ENCODE measurements at places on chromosomes 11 and 22.

DNA sequence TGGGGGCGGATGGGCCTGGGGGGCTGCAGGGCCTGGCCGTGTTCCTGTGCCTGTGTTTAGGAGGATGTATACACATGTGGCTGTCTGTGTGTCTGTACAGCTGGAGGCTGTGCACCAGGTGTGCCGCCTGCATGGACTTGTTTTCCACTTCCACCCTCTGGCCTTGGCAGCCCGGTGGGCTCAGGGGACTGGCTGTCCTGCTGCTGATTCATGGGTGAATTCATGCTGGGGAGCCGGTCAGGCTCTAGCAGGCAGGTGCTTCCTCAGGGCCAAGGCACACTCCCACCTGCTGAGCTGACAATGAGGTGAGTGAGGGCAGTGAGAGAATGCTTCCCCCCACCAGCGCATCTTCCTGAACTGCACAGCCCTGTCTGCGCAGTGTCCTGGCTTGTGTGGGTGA, 88.4 kb downstream of the CCDC81 start:
- DNase-seq: no peak

DNA sequence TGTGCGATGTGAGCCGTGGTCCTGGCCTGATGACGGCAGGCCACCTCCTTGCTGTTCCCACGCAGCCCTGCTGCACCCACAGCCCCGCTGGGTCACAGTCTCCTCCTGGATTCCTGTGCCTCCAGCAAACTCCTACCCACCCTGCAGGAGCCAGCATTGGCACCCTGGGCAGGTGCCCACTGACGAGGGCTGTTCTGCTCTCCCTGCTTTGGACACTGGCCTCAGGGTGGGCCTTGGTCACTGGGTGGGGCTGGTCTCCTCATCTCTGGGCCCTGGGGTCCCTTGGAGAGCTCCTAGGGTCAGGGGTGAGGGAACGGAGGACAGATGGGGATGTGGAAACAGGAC, 12.7 kb downstream of the TSPAN4 start:
- no peak for DNase-seq

GRCh38 chr22:25402501-25403283, 161.8 kb upstream of the GRK3 start:
- DNase-seq: no peak

DNA sequence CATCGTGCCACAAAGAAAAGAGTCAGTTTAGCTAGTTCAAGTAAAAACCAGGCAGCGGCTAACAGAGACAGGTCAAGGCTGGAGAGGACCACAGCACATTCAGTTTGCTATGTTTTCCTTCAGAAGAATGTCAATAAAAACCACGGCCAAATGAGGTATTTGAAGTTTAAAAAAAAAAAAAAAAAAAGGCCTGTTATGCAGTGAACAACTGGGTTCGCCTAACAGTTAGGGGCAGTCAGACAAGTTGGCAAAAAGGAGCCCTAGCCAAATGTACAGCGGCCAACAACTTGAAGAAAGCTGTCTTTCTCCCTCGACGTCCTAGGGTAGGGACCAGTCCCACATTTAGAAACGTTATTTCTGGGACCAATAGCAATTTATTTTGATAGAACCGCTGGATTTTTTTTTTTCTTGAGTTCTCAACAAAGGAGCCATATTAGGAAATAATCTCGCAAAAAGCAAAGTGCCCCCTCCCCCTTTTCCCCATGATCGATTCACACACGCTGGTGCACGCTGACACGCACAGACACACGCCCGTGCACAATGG, 237.8 kb downstream of the TTC28 start:
- no peak for DNase-seq

DNA sequence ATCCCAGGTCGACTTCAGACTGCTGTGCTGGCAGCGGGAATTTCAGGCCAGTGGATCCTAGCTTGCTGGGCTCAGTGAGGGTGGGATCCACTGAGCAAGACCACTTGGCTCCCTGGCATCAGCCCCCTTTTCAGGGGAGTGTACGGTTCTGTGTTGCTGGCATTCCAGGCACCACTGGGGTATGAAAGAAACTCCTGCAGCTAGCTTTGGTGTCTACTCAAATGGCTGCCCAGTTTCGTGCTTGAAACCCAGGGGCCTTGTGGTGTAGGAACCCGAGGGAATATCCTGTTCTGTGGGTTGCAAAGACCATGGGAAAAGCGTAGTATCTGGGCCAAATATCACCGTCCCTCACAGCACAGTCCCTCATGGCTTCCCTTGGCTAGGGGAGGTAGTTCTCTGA, 254.8 kb downstream of the GRIK4 start:
- no peak for DNase-seq

DNA sequence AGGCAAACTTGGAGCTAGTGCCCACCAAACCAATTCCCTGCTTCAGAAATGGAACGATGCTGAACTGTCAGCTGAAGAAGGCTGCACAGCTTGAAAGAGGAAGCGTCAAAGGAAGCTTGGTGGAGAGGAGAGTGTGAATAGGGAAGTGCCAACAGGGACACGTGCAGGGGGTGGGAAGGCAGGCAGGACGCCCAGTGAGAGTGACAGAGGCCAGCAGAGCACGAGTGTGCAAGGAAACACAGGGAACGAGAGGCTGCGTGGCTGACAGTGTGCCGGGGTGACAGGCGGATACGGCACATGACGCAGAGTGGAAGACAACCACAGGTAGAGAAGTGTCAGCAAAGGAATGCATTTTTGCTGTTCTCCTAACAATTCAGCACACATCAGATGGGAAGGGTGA, 196.4 kb downstream of the LARGE1 start:
- no peak for DNase-seq

GRCh38 chr22:35956850-35957249, 71.8 kb downstream of the RBFOX2 start:
- no peak for DNase-seq

- no peak for DNase-seq
Observed at GRCh38 chr22:43493297-43493696, 81.5 kb downstream of the MPPED1 start.

DNA sequence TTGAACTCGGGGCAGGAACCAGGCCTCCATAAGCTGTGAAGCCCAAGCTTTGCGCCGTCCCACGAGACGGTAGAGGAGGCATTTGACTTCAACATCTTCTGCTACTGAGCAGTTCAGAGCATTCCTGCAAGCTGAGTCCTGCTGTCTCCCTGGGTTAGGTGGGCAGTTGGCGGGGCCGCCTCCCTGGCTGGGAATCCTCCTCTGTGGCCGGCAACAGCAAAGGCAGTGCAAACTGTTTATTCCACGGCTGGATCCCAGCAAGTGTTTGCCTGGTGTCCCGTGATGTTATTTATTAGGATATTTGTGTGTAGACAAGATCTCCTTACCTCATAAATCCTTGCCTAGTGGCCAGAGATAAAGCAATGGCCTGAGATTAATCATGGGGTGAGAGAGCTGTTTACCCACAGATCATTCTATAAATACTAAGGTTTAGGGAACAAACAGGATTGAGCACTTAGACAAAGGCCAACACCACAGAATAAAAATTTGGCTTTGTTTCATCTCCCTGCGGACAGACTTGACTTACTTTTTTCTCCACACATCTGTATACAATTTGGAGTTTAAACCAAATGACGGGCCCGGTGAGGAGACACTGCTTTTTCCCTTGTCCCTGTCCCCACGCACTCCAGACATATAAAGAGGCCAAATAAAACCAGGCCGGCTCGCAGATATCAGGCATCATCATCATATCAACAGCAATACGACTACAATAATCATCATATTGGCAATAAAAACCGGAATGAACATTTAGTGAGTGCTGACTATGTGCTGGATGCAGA, 63.4 kb downstream of the NAT10 start:
- no peak for DNase-seq

DNA sequence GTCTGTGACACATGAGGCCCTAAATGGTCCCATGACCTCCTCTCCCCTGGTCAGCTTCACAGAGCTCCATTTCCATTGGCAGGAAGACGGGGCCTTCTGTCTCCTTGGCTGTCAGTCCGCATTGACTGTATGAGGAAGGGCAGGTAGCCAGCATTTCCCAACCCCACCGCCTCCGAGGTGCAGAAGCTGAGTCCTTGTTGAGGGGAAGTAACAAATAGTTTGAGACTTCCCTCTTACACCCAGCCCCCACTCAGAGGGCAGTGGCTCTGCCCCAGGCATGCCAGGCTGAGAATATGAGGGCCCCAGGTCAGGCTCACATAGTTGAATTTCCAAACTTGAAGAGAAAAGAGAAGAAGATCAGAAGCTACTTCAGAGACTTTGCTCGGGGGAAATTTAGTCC, 611.1 kb downstream of the BRD1 start:
- DNase-seq: no peak

- no peak for DNase-seq
Observed at GRCh38 chr11:85965202-85965601, 103.7 kb downstream of the PICALM start.

DNA sequence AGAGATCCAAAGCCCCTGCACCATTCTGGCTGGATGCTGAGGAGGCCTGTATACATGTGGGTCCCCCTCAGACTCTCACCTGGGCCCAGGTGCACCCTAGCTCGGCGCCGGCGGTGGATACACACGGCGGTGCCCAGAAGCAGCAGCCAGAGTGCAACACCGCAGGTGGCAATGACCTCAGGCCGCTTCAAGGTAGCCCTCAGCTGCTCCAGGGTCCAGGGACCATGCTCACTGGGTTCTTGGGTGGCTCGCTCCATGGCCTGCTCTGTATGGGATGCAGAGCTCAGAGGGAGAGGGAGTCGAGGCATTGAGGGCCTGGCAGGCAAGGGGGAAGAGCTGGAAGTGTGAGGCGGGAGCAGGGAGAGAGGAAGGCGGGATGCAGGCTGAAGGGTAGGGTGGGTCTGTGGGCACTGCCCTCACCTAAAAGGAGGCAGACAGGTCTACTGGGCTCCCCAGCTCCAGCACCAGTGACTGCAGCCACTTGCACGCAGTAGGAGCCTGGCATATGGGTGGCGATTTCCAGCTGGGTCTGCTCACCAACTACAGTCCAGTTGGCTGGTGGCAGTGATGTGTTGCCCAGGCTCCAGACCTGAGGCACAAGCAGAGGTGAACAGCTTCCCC, 3.8 kb downstream of the ROBO4 start:
- no peak for DNase-seq

- DNase-seq: no peak
Observed at GRCh38 chr11:68380786-68381622, 68.6 kb downstream of the LRP5 start.

DNA sequence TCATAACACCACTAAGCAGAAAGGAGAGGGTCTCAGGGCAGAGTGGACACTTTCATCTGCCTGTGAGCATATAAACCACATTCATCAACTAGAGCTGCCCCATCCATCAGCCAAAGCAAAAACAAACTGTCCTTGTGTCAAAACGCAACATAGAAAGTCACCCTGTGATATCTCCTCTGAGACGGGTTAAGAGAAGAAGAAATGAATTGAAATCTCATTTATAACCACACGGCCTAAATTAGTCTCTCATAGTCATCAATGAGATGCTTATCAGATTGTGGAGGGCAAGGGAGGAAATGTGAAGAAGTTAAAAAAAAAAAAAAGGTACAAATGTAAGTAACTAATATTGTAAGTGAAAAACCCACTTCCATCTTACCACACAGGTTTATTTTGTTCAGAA, 75.7 kb downstream of the SIK3 start:
- DNase-seq: no peak

DNA sequence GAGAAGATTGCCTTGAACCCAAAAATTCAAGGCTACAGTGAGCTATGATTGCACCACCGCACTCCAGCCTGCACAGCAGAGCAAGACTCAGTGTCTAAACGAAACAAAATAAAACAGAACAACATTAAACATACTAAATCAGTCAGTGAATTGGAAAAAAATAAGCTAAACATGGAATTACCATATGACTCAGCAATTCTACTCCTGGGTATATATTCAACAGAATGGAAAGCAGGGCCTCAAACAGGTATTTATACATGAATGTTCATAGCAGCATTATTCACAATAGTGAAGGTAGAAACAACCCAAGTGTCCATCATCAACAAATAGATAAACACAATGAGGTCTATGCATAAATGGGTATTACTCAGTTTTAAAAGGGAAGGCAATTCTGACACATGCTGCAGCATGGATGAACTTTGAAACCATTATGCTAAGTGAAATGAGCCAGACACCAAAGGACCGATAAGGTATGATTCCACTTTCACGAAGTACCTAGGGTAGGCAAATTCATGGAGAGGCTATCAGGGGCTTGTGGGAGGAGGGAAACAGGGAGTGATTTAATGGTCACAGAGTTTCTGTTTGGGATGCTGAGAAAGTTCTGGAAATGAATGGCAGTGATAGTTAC, 15.5 kb downstream of the NTM start:
- no peak for DNase-seq

- no peak for DNase-seq
Observed at GRCh38 chr11:12215181-12215593, 104.8 kb downstream of the MICAL2 start.

DNA sequence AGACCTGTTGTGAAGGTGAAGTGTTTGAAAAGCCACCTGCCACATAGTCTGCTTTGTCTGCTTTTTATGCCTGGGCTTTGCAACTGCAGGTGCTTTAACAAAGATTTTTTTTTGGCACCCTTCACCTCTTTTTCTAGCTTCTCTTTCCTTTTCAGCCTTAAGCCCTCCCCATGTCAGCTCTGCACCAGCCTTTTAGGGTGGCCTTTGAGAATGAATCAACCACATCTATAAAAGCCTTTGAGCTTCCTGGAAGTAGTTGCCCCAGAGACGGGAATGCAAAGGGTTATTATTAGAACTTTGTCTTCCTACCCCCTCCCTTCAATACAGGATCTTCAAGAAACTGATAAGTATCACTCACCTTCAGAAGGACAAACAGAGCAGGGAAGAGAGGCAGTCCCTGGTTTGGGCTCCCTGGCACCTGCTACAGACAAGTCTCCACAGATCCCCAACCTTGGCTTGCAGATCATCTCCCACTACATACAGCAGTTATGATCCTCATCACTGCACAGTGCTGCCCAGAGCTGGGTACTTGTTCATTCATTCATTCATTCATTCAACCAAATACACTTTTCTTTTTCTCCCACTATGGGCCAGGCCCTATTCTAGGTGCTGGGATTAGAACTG, 8.0 kb downstream of the PVALB start:
- no peak for DNase-seq

- DNase-seq: no peak
Observed at GRCh38 chr22:48618326-48618725, 1209.3 kb downstream of the BRD1 start.

DNA sequence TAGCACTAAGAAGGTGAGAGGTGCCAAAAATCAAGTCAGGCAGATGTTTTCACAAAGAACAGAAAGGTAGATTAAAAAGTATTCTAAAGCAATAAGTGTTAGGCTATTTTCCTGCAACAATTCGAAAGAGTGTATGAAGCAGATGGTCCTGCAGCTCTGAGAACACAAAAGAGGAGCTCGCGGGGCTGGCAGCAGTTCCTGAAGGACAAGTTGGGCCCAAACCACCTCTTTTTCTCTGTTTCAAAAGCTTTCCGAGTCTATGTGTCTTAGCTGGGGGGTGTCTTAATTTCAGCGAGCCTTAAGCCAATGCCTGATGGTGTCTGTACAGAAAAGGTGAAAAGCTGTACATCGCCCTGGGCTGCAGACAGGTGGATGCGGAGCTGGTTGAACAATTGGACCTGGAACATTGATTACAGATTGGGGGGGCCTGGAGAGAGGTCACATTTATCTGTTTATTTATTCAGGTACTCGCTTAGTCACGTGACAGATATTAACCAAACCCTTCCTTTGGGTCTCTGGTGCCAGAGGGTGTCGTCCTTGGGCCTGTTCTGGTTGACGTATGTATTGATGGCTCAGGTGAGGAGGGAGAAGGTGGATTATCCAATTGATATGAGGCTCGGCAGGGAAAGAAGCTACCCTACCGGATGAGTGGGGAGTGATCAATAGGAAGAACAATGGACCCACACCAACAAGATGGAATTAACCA, 24.7 kb downstream of the GRIK4 start:
- no peak for DNase-seq

Measured in activated naive CD4-positive, alpha-beta T cell treated with anti-CD3 and anti-CD28 coated beads, Interleukin-2, amount 50 U/mL, for 16 hours (primary cell).